Right renal pelvis (tissue), 4 donors: ENCODE measurements at places on chromosomes 5 and 9. TPM values are rescaled to one million over a fixed set of nuclear protein-coding genes. Genes with fewer than 3 reads are reported as not detected.

Gene PAM
- polyA plus RNA-seq = 264 TPM

Gene BTNL9
- 8.7 TPM for polyA plus RNA-seq

Gene BHMT2
- 33.5 TPM for polyA plus RNA-seq

Gene RLN1
- 1.2 TPM for polyA plus RNA-seq

Gene IL9
- polyA plus RNA-seq = not detected
